ENCODE measurements at places on chromosomes 12 and 14.

- DNase-seq: no peak
Measured at GRCh38 chr14:105366386-105367074, 31.8 kb upstream of the TEX22 start.

GRCh38 chr14:97630249-97630648, 833.1 kb downstream of the VRK1 start:
- no peak for DNase-seq

DNA sequence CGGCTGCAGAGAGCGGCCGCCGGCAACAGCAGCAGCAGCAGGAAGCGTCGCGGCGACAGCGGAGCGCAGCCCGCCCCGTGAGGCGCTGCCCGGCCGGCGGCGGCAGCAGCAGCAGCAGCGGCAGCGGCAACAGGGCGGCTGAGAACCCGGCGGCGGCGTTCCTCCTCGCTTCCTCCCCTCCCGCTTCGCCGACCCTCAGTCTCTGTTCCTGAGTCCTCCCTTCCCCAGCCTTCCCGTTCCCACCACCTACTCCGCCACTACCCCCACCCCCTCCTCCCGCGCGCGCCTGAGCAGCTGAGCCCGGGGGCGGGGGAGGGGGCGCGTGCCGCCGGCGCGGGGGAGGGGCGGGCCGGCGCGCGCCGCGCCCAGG, 310 bp downstream of the BICDL1 start:
- no peak for DNase-seq

DNA sequence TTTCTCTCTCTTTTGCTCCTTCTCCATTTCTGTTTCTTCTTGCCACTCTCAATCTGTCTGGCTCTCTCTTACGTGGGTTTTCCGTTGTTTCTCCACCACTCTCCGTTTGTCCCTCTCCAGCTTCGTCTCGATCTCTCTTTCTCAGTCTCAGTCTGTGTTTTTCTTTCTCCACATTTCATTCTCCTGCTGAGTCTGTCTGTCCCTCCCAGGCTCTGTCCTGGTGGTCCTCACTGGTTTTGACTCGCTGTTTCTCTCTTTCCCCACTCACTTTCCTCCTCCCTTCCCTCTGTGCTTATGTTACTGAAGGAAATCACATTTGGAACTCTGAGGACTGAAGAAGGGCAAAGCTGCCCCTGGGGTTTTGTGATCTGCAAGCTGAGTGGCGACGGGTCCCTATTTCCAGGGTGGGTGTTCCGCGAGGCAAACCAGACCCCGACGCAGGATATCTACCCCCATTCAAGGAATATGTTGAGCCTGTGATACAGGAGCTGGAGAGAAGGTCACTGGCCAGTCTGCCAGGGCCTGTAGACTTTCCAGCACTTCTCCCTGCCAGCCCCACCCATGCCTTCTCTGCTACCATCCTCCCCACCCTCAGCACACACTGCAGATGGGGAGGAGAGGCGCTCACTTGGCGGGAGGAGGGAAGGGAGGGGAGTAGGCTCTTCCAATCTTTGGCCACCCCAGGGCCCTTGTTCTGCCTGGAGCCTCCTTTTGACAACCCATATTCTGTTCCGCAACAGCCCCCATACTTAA, 102.7 kb upstream of the MAP1LC3B2 start:
- no peak for DNase-seq

GRCh38 chr12:66269142-66269541, 33.2 kb upstream of the HELB start:
- DNase-seq: no peak

DNA sequence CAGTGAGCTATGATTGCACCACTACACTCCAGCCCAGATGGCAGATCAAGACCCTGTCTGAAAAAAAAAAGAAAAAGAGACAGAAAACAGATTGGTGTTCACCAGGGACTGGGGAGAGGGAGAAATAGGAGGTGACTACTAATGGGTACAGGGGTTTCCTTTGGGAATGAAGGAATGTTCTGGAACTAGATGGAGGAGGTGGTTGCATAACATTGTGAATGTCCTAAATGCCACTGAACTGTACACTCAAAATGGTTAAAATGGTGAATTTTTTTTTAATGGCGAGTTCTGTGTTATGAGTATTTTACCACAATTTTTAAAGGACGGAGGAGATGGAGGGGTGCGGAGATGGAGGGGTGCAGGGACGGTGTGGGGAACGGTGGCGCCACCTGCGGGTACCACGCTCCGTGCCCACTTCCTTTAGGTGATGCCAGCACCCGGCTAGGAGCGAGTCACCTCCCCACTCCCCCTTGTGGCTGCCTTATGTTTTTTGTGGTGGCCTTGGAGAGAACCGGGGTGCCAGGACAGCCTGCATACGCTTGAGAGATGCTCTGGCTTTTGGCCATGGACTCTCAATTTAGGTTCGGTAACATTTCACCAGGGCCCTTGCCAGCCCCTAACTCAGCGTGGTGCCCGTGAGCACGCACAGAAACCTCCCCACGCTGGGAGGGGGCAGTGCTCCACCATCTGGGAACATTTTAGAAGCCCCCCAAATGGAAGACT, 16.1 kb downstream of the UBC start:
- peak; percentile 37 for DNase-seq

GRCh38 chr14:101634850-101635748, 73.8 kb downstream of the DIO3 start:
- no peak for DNase-seq

DNA sequence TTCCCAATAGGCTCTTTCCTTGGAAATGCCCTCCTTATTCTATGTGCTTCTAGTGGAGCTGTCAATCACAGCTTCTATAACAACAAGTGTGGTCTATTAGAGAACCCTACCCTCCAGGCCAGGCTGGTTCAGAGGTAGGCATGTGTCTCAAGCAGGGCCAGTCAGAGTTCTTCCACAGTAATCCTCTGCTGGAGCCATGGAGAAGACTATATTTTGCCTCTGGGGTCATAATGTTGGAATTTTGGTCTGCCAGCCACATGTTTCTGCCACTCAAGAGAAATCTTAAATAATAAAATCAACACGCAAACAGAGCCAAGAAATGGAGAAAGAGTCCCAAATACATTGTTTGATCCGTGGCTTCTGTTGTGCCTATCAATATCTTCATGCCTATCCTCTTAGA, 23.8 kb upstream of the FICD start:
- DNase-seq: no peak

GRCh38 chr14:94888121-94888520, 118.2 kb upstream of the GSC start:
- no peak for DNase-seq

GRCh38 chr12:50842637-50843493, at the start of gene TMPRSS12:
Gene TMPRSS12, plus strand, starts transcription at chr12:50842926. Its CDS starts 39 bp downstream, at chr12:50842965.
- no peak for DNase-seq

DNA sequence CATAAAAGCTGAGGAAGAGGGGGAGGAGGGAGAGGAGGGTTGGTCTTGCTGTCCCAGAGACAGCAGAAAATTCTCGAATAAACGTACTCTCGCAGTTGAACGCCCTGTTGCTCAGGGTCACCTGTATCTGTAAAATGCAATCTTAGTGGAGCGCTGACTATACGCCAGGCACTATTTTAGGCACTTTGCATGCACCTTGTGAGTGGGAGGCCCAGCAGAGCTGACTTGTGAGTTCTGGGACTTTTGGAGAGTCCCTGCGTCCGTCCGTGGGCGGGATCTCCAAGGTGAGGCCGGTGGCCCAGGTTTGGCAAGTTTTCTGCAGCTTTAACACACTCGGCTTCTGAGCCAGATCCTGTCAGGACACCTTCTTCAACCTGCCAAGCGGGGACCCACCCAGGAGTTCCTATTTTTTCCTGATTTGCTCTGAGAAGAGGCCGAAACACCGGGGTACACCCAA, 32.5 kb upstream of the PLEKHG6 start:
- DNase-seq: peak; percentile 46

GRCh38 chr12:2238111-2238510, 185.3 kb downstream of the CACNA1C start:
- no peak for DNase-seq

DNA sequence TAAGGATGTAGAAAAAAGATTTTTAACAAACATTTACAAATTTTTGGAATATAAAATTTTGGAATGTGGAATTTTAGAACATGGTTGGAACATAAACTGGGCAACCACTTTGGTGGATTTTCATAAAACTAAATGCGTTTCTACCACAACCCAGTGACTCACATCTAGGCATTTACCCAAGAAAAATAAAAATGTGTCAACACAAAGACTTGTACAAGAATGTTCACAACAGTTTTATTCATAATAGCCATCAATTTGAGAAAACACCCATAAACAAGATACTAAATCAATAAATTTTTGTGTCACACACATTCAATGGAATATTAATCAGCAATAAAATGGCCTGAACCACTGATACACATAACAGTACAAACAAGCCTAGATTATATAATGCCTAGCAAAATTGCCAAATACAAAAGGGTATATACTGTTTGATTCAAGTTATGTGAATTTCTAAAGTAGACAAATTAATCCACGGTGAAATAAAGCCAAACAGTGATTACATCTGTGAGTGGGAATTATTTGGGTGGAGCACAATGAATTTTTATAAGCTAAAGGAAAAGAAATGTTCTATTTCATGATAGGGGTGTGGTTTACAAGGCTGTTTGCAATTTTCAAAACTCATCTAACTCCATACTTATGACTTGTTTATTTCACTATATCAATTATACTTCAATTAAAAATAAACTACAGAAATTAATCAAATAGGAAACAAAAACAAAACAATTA, 415.2 kb upstream of the OR4E1 start:
- DNase-seq: no peak

DNA sequence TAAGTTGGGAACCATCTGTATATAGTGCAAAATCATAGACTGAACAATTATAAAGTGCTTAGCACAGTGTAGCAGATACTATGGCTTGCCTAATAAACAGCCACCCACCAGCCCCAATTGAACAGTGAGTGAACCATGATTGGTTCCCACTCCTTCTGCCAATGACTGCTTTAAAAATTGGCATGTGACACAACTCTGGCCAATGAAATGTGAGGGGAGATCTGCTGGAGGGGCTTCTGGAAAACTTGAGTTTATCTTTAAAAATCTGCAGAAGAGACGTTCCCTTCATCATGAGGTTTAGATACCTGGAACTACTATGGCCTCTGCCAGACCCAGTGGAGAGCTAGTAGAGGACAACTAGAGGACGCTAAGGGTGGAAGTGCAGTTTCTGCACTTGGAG, 4.7 kb downstream of the PIGH start:
- DNase-seq: no peak

DNA sequence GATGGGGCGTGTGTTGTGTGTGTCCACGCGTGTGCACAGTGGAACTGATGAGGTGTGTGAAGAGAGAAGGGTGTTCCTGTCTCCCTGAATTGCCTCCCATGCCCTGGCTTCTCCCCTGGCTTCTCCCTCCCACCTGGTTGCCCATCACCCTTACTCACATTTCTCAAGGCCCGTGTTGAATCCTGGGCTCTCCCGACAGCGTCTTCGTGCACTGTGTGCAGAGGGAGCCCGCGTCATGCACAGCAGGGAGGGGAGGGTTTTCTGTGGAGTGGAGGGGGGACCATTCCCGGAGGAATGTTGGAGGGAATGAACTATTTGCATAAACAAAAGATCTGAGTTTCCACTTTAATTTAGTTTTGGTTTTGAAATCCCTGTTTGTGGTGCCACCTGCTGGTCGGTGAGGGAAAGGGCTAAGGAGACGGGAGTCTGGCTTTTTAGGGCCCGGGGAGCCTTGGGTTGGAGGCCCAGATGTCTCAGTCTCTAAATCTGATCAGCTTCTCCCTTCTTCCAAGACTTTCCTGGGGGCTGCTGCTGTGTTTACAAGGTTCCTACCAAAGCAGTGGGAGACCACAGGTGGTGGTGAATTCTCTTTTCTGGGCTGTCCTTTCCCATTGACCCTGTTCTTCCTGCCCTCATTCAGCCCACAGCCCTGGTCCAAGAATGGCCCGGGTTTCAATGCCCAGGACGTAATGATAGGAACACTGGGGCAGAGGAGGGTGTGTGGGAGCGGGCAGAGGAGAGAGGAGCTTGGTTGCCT, at the start of gene C1R:
TSS of gene C1R (minus strand) at position 217 of the 757 bp plus-strand sequence. CDS start at position 160, 57 bp downstream.
- peak; percentile 34 for DNase-seq

DNA sequence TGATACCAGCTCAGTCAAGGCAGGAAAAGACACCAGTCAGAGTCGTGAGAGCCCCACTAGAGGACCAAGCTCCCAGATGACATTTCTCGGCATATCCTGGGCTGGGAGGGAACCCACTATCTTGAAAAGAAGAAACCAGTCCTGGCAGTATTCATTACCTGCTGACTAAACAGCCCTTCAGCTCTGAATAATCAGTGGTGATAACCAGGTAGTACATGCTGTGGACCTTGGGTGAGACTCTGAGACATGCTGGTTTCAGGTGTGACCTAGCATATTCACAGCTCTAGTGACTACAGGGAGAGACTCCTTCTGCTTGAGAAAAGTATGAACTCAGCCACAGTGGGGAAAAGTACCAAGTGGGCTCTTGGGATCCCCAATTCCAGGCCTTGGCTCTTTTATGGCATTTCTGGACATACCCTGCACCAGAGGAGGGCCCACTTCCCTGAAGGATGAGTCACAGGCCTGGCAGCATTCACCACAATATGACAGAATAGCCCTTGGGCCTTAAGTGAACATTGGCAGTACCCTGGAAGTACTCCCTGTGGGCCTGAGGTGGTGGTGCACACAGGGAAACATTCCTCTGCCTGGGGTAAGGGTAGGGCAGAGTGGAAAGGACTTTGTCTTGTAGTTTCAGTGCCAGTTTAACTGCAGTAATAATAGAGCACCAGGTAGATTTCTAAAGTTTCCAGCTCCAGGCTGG, 82.6 kb upstream of the SLC38A4 start:
- no peak for DNase-seq
